ENCODE measurements at places on chromosomes 5 and 9.

DNA sequence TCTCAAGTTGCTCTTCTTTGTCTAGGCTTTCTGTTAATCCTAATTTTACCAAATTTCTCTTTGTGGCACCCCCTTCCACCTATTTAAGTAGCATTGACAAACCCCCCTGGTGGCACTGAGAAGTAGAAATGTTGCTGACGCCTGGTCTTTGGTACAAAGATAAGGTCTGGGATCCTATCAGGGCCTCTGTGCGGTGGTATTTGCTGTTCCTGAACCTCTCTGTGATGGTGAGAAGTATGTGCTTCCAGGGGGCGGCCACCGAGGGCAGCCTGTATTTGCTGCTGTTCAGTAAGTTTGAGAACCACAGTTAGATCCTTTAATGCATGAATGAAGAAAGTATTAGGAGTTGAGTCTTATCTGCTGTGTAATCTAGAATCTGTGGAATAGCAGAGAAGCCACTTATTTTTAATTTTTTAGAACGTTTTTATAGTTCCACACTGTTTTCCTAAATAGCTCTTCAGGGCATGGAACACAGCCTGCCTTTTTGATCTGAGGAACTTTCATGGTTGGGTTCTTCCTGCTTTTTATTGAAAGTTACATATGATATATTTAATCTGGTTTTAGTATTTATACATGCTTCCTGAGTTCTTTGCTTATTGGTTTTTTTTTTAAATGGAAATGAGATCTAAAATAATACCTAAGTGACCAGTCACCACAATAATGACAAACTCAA lies 124.2 kb downstream of the TRIO start:
- H3K27me3 ChIP-seq, result no peaks in the 10 kb centered on the region
- H3K4me1 ChIP-seq, result peaks cover 73% of the 10 kb centered on the region
- peak overlapping the region; percentile 86 for H3K27ac ChIP-seq
- DNase-seq, result no peak
- H3K4me3 ChIP-seq, result no peak overlapping the region

GRCh38 chr5:50964746-50965653 lies 298.6 kb downstream of the PARP8 start:
- H3K4me1 ChIP-seq, result no peaks in the 10 kb centered on the region
- peaks cover 19% of the 10 kb centered on the region for H3K27me3 ChIP-seq
- H3K27ac ChIP-seq, result no peak overlapping the region
- no peaks in the 10 kb centered on the region for H3K36me3 ChIP-seq

GRCh38 chr5:73117088-73117740 lies 3.2 kb upstream of the TMEM171 start:
- peaks cover 4% of the 10 kb centered on the region for H3K4me1 ChIP-seq
- no peaks in the 10 kb centered on the region for H3K36me3 ChIP-seq
- no peak for DNase-seq
- no peak overlapping the region for H3K4me3 ChIP-seq

GRCh38 chr9:70412832-70413463 lies 1.5 kb downstream of the KLF9 start:
- peak overlapping the region; percentile 84 for H3K4me3 ChIP-seq
- no peaks in the 10 kb centered on the region for H3K27me3 ChIP-seq
- H3K4me1 ChIP-seq, result peaks cover 52% of the 10 kb centered on the region
- H3K27ac ChIP-seq, result peak overlapping the region; percentile 100
- DNase-seq, result peak; percentile 90
- H3K36me3 ChIP-seq, result no peaks in the 10 kb centered on the region

DNA sequence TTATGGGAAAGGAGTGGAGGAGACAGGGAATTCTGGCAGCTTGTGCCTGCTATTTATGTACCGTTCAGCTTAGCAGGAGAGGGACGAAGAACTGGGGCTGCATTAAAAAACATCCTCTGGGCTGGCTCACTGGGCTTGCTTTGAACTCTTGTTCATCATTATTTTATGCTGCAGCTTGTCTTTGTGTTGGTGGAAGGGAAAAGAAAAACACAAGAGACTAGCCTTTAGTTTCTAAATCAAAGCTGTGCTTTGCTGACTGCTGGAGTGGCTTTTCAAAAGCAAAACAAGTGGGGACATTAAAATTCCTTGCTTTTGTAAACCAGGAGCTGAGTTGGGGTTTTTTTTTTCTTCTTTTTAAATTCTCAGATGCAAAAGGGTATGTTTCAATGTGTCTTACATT lies 5.9 kb upstream of the RGMB start:
- no peak for DNase-seq
- H3K4me3 ChIP-seq, result no peak overlapping the region
- no peak overlapping the region for H3K27ac ChIP-seq
- H3K27me3 ChIP-seq, result peaks cover 2% of the 10 kb centered on the region
- peaks cover 17% of the 10 kb centered on the region for H3K4me1 ChIP-seq

GRCh38 chr5:110588286-110588980 lies 138.0 kb downstream of the TMEM232 start:
- no peak for DNase-seq
- no peak overlapping the region for H3K4me3 ChIP-seq
- no peaks in the 10 kb centered on the region for H3K4me1 ChIP-seq

- no peaks in the 10 kb centered on the region for H3K27me3 ChIP-seq
- no peak for DNase-seq
- no peaks in the 10 kb centered on the region for H3K36me3 ChIP-seq
- no peak overlapping the region for H3K27ac ChIP-seq
- H3K4me1 ChIP-seq, result no peaks in the 10 kb centered on the region
- no peak overlapping the region for H3K4me3 ChIP-seq
Measured at GRCh38 chr5:43209060-43209459, 17.0 kb downstream of the NIM1K start.

DNA sequence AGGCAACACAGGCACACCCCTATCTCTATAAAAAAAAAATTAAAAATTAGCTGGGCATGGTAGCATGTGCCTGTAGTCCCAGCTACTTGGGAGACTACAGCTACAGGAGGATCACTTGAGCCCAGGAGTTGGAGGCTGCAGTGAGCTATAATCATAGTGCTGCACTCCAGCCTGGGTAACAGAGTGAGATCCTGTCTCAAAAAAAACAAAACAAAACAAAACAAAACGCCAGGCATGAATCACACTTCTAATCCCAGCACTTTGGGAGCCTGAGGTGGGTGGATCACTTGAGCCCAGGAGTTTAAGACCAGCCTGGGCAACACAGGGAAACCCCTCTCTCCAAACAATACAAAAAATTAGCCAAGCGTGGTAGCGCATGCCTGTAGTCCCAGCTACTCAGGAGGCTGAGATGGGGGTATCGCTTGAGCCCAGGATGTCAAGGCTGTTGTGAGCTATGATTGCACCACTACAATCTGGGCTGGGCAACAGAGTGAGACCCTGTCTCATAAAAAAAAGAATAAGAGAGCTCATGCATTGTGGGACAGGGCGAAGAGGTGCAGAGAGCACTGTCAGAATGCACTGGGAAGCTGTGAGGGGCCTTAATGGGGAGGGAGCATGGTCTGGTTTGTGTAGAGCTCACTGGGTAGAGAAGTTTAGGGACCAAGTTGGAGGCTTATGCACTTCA lies 8.4 kb upstream of the SAP30L start:
- no peak overlapping the region for H3K27ac ChIP-seq
- DNase-seq, result no peak
- no peak overlapping the region for H3K4me3 ChIP-seq
- peaks cover 53% of the 10 kb centered on the region for H3K36me3 ChIP-seq

Measured in psoas muscle (tissue), 8 donors.